ENCODE measurements at places on chromosomes 6 and 20. TPM values are rescaled to one million over a fixed set of nuclear protein-coding genes. Genes with fewer than 3 reads are reported as not detected.

CSTF1 gene
- 27.5 TPM for total RNA-seq

SLC12A5 gene
- 26.0 TPM for total RNA-seq

SLC22A2 gene
- total RNA-seq: 0.36 TPM

ARMH2 gene
- not detected for total RNA-seq

DNA sequence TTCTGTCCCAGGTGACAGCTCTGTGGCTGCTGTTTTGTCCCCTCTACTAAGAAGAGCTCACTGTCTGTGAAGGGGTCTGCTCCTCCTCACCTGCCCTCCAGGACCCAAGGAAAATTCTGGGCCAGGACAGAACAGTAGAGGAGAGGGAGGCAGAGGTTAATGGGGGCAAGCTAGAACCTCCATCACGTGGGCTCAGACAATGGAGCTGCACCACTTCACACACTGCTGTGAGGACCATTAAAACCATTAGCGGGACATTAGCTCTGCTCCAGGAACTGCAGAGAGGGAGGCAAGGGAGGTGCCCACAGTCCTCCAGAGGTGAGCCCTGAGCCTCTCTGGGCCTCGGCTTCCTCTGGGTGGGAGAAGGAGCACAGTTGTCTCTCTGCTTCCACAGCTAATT is 78.4 kb downstream of the NOL4L start:
- no peak for DNase-seq

DNA sequence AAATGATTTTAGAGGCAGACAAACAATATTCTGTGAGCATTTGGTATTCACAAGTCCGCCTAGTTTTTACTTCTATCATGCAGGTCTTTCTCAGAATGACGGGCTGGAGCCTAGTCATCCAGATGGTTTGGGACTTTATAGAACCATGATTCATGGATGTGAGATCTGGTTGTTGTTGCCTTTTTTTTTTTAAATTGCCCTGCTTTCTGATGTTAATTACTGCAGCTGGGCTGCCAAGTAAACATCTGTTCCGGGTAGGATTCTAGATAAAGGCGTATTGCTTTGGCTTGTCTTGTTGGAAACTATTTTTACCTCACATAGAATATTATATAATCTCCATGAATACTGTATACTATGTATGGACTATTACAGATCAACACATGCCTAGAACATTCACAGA is 58.1 kb downstream of the RNF217 start:
- no peak for DNase-seq

- DNase-seq: no peak
Observed at GRCh38 chr6:170289180-170289931, 1.5 kb downstream of the DLL1 start.

- no peak for DNase-seq
Observed at GRCh38 chr20:30606990-30607389, 650.5 kb upstream of the DEFB115 start.

Data from cerebellum (tissue), 4 donors.